ENCODE measurements at places on chromosomes 7 and 10.

- DNase-seq: no peak
Measured at GRCh38 chr10:89873055-89873454, 171.7 kb downstream of the KIF20B start.

DNA sequence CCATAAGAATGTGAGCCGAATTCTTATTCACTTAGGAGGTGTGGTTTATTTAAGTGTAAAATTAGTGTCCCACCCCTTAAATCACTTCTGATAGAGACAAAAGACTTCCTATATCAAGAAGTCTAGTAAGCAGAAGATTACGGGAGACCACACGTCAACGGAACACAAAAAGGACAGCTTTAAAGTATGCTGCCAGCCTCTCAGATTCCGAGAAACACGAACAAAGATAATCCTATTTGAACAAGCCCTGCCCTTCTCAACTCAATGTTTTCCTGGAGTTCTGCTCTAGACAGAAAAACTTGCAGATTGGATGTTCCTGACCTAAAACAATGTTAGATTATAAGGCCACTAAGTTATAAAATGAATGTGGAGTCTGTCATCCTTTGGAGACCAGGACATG lies 4.9 kb upstream of the MCU start:
- DNase-seq: no peak

- no peak for DNase-seq
Measured at GRCh38 chr7:68425377-68425776, 1172.9 kb upstream of the AUTS2 start.

GRCh38 chr7:156547884-156548561 lies 92.6 kb upstream of the RNF32 start:
- DNase-seq: no peak

- DNase-seq: no peak
Measured at GRCh38 chr7:22972207-22972606, 41.7 kb downstream of the HYCC1 start.

GRCh38 chr7:135317676-135318325 lies 84.2 kb downstream of the STRA8 start:
- DNase-seq: no peak

- DNase-seq: no peak
Measured at GRCh38 chr7:155251831-155252230, 45.8 kb upstream of the INSIG1 start.
